ENCODE measurements at places on chromosomes 13 and 19. TPM values are rescaled to one million over a fixed set of nuclear protein-coding genes. Genes with fewer than 3 reads are reported as not detected.

- no peak overlapping the region for H3K4me3 ChIP-seq
- no peaks in the 10 kb centered on the region for H3K36me3 ChIP-seq
- H3K27me3 ChIP-seq = no peaks in the 10 kb centered on the region
- DNase-seq = no peak
- no peak overlapping the region for H3K27ac ChIP-seq
- no peaks in the 10 kb centered on the region for H3K4me1 ChIP-seq
These were observed 799 bp upstream of the C1QTNF9B start for GRCh38 chr13:23898101-23898500.

GRCh38 chr19:916645-917322 lies 349 bp upstream of the KISS1R start:
- H3K36me3 ChIP-seq = no peaks in the 10 kb centered on the region
- no peak for DNase-seq
- H3K4me1 ChIP-seq = peaks cover 25% of the 10 kb centered on the region
- no peak overlapping the region for H3K4me3 ChIP-seq
- H3K27ac ChIP-seq = no peak overlapping the region
- 0 out of 2 replicates have a peak, but pooled peaks cover 2% of the 10 kb centered on the region for H3K27me3 ChIP-seq

SHISA7 gene
- not detected for total RNA-seq

GRCh38 chr13:79777504-79777903 lies 296.5 kb downstream of the NDFIP2 start:
- no peak overlapping the region for H3K4me3 ChIP-seq
- H3K4me1 ChIP-seq = no peaks in the 10 kb centered on the region
- no peak overlapping the region for H3K27ac ChIP-seq
- DNase-seq = no peak
- no peaks in the 10 kb centered on the region for H3K36me3 ChIP-seq

GRCh38 chr19:17599780-17600179 lies 44.3 kb downstream of the COLGALT1 start:
- no peaks in the 10 kb centered on the region for H3K36me3 ChIP-seq
- no peak for DNase-seq
- H3K27ac ChIP-seq = no peak overlapping the region

GRCh38 chr19:3543150-3544057 lies 4.4 kb downstream of the TEKTIP1 start:
- DNase-seq = no peak
- no peaks in the 10 kb centered on the region for H3K4me1 ChIP-seq
- H3K36me3 ChIP-seq = peaks cover 7% of the 10 kb centered on the region
- H3K27ac ChIP-seq = no peak overlapping the region

NCAN gene
- total RNA-seq = 0.10 TPM

- no peak for DNase-seq
- H3K27ac ChIP-seq = no peak overlapping the region
- H3K27me3 ChIP-seq = no peaks in the 10 kb centered on the region
- no peaks in the 10 kb centered on the region for H3K36me3 ChIP-seq
- H3K4me1 ChIP-seq = no peaks in the 10 kb centered on the region
- H3K4me3 ChIP-seq = no peak overlapping the region
These were observed 1206.1 kb downstream of the EFNB2 start for GRCh38 chr13:105329359-105329758.

DNA sequence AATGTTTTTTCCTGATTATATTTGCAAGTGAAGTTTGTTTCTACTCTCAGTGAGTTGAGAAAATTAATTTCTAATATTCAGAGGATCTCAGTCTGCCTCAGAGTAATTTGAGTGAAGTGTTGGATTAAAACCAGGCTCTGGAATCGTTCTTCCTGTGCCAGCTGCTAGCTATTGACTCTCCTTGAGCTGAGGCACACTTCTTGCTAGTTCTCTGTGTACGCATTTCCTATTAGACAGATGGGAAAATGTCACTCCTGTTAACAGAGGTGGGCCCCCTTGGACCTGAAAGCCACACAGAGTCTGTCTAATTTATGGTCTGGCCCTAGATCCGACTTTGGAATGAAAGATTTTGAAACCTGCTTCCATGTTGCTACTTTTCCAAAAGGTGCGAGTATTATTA lies 107.6 kb upstream of the RNF113B start:
- no peak overlapping the region for H3K27ac ChIP-seq
- H3K36me3 ChIP-seq = no peaks in the 10 kb centered on the region
- no peaks in the 10 kb centered on the region for H3K27me3 ChIP-seq
- DNase-seq = no peak

GRCh38 chr19:45643024-45643926 lies 4.1 kb upstream of the EML2 start:
- no peaks in the 10 kb centered on the region for H3K27me3 ChIP-seq
- peak; percentile 84 for DNase-seq
- H3K4me1 ChIP-seq = peaks cover 33% of the 10 kb centered on the region
- H3K4me3 ChIP-seq = peak overlapping the region; percentile 53
- no peaks in the 10 kb centered on the region for H3K36me3 ChIP-seq

DNA sequence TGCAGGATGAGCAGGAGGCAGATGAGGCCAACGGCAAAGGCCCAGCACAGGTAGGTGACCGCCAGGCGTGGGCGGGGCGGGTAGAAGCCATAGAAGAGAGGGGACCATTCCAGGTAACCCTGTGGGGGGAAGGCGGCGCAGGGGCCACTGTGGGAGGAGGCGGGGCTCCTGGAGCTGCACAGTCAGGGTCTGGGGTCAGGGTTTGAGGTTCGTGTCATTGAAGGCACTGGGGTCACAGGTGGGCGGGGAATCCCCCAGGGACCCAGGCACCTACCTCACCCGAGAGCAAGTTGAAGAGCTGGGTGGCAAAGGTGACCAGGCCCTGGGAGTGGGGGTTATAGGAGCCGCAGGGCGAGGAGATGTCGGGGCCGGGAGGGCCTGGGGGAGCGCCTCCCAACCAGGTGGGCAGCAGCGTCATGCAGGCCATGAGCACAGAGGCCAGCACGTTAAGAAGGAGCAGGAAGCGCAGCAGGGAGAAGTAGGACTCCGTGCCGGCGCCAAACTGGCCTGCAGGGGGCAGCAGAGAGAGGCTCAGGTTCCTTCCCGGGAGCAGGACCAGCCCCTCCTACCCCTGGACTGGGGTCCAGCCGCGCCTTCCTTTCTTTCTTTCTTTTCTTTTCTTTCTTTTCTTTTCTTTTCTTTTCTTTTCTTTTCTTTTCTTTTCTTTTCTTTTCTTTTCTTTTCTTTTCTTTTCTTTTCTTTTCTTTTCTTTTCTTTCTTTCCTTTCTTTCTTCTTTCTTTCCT lies 4.6 kb downstream of the TMC4 start:
- H3K4me3 ChIP-seq = no peak overlapping the region
- H3K4me1 ChIP-seq = no peaks in the 10 kb centered on the region
- DNase-seq = no peak
- H3K27me3 ChIP-seq = no peaks in the 10 kb centered on the region

DNA sequence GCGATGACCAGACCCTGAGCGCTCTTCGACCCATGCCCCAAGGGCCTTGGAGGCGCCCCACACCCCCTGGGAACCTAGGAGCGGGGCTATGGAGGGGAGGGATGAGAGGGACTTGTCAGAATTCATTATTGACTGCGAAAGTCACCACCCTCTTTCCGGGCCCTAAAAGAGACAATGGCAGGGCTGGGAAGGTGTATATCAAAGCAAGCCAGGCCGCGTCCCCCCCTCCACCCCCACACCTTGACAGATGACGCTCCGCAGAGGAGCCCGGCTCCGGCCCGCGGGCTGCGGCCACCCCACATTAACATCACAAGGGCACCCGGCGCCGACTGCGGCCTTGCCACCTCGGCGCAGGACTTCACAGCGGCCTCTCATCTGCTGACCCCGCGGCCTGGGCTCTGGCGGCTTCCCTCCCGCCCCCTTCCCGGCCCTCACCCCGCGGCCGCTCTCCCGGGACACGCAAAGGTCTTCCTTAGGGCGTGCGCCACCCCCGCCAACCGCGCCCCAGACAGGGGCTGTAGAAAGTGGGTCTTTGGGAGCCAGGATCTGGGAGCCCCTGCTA lies 2.4 kb downstream of the CDX2 start:
- DNase-seq = no peak
- H3K27ac ChIP-seq = no peak overlapping the region
- H3K4me3 ChIP-seq = no peak overlapping the region
- H3K36me3 ChIP-seq = no peaks in the 10 kb centered on the region

DNA sequence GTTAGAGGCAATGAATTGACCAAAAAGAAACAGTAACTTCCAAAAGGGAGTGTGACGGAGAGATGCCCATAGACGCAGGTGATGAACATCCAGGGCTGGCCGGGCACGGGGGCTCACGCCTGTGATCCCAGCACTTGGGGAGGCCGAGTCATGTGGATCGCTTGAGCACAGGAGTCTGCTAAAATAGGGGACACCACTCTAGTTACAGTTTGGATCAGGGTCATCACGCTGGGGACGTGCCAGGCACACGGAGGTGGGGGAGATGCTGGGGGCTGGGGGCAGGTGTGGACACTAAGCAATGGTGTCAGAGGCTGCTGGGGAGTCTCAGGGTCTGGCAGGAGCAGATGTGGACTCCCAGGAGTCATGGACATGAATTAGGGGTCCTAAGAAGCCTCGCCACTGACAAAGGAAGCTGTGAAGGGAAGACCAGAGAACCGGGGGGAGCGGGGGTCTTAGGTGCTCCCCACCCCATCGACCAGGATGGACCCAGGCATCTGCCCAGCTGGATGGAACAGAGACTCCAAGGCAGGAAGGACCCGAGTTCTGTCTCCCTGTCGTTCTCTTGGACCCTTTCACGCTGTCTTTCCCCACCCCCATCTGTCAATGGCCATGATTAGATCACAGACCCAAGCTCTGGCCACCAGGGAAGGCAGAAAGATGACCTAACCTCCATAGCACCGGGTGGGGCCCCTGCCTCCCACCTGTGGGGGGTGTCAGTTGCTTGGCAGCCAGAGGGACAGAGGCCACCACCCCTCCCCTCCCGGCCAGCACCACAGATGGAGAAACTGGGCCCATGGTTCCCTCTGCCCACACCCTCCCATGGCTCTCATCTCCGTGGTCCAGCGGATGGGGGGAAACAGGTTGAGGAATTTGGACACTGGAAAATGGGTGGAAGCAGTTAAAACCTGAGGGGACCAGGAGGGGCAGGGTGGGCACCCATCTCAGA lies 19.6 kb downstream of the CCDC8 start:
- no peak overlapping the region for H3K27ac ChIP-seq
- no peaks in the 10 kb centered on the region for H3K4me1 ChIP-seq
- DNase-seq = no peak
- H3K27me3 ChIP-seq = no peaks in the 10 kb centered on the region

DNA sequence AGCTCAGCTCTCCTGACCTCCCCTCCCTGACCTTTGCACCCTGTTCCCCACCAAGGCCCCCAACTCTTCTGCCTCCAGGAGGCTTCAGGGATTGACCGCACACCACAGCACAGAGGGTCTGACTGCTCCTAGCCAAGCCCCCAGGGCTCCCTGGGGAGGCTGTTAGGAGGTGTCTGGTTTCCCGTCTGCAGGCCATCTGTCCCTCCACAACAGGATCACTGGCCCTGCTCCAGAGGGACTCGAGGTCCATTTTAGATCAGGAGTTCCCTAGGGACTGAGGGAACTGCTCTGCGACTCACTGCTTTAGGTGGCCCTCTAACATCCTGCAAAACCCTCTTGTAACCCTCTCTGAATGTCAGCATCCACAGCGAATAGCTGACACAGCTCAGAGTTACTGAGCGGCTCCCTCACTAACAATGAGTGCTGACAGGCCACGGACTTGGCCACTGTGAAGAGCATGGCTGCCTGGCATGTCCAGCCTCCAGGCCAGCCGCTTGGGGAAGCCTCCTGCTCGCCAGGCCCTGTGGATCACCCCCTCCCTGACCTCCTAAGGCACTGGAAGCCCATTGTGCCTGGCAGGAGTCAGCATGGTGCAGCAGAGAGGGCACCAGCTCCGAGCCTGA lies 17.7 kb downstream of the GRIK5 start:
- H3K4me1 ChIP-seq = no peaks in the 10 kb centered on the region
- no peak overlapping the region for H3K27ac ChIP-seq
- H3K36me3 ChIP-seq = no peaks in the 10 kb centered on the region
- no peak for DNase-seq
- no peak overlapping the region for H3K4me3 ChIP-seq
